ENCODE measurements at places on chromosomes 4 and X.

DNA sequence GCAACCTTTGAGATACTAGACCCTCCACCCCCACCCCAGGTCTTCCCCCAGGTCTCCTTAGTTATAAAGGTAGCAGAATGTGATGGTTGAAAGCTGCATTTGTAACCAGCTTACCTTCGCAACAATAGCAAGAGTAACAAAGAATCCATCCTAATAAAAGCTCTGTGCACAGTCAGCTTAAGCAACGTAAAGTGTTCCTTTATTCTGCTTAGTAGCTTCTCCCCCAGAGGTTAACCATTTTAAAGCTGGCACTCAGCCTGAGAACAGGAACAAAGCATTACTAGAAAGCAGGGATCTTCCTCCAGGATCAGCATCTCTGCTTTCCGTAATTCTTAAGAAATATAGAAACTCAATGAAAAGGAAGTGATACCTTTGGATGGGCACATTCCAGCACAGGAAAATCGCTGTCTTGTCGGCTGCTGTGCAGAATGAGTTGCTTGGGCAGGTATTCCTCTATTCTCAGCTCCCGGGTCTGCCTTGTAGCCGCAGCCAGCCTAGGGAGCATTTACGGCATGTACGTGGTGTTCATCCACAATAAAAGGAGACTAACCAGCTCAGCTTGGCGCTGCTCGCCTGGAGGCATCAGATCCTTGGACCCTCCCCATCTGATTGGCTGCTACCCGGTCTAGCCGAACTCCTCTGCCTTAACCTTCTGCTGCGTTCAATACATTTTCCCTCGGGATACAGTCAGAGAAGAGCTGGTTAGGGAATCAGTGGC is 113.0 kb upstream of the TLR3 start:
- H3K4me1 ChIP-seq: no peaks in the 10 kb centered on the region
- no peak overlapping the region for H3K4me3 ChIP-seq
- DNase-seq: no peak
- no peaks in the 10 kb centered on the region for H3K27me3 ChIP-seq

DNA sequence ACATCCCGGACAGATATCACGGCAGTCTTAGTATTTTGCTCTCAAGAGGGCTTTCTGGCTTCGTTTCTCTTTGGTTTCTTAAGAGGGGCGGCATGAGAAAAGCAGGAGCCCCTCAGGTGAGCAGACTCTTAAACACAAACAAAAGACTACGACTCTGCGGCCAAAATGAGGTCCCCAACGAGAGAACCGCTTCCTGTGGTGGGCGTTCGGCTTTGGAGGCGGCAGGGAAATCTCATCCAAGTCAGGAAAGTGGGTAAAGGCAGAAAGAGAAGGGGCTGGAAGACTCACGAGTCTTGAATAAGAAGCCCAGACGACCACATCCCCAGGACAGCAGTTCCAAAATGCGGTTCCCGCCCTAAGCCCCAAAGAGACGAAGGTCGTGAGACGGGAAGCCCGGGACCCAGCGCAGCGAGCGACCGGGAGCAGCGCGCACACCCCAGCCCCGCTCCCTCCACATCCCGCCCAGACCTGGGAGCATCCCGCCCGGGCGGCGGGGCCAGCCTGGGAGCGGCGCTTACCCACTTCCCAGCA is 409 bp downstream of the UGDH start:
- no peaks in the 10 kb centered on the region for H3K27me3 ChIP-seq
- H3K36me3 ChIP-seq: no peaks in the 10 kb centered on the region
- H3K4me1 ChIP-seq: no peaks in the 10 kb centered on the region
- peak overlapping the region; percentile 91 for H3K27ac ChIP-seq

DNA sequence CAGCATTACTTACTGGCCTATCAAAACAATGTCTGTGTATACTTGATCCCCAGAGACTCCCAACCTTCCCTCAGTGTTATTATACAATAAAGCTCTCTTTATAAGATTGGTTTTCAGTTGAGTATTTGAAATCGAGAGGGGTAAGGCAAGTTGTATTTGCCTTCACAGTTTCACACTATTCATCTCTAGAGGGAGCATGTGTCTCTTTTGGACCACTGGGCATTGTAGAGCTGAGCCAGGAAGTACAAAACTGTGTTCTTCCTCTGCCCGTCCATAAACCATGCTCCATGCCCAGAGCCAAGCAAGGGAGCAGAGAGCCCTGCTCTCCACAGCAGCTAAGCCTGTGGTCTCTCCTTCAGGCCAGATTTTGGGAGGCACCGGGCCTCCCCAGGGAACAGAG is 61.5 kb upstream of the HHIP start:
- H3K36me3 ChIP-seq: no peaks in the 10 kb centered on the region
- H3K4me3 ChIP-seq: no peak overlapping the region
- H3K27me3 ChIP-seq: no peaks in the 10 kb centered on the region

- no peaks in the 10 kb centered on the region for H3K27me3 ChIP-seq
- H3K27ac ChIP-seq: no peak overlapping the region
- H3K4me3 ChIP-seq: no peak overlapping the region
- H3K36me3 ChIP-seq: peaks cover 7% of the 10 kb centered on the region
- DNase-seq: peak; percentile 56
- no peaks in the 10 kb centered on the region for H3K4me1 ChIP-seq
Observed at GRCh38 chrX:47573341-47574075, 8.7 kb upstream of the TIMP1 start.

GRCh38 chr4:98608356-98608755 is 50.1 kb downstream of the TSPAN5 start:
- no peak overlapping the region for H3K27ac ChIP-seq
- H3K36me3 ChIP-seq: no peaks in the 10 kb centered on the region
- no peaks in the 10 kb centered on the region for H3K4me1 ChIP-seq
- no peaks in the 10 kb centered on the region for H3K27me3 ChIP-seq

Measured in aorta (tissue), 5 donors.